A673 (cell line): ENCODE measurements at places on chromosomes 3 and 15.

- no peak for DNase-seq
Observed at GRCh38 chr15:58795825-58796224, 24.7 kb downstream of the MINDY2 start.

GRCh38 chr15:95761501-95762165, 568.9 kb upstream of the NR2F2 start:
- DNase-seq = no peak

- DNase-seq = no peak
Observed at GRCh38 chr3:71080517-71081083, 502.9 kb downstream of the FOXP1 start.

DNA sequence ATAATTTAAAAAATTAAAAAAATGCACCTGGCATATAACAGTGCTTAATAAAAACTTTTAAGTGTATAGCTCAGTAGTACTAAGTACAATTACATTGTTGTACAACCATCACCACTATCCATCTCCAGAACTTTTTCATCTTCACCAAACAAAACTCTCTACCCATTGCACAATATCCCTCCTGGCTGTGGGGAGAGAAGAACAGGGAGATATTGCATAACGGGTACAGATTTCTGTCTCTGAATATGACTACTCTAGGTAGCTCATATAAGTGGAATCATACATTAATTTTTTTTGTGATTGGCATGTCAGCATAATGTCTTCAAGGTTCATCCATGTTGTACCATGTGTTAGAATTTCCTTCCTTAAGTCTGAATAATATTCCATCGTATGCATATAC, 91.0 kb upstream of the PLAAT1 start:
- no peak for DNase-seq

GRCh38 chr3:4547799-4548198, 54.7 kb downstream of the ITPR1 start:
- DNase-seq = no peak

DNA sequence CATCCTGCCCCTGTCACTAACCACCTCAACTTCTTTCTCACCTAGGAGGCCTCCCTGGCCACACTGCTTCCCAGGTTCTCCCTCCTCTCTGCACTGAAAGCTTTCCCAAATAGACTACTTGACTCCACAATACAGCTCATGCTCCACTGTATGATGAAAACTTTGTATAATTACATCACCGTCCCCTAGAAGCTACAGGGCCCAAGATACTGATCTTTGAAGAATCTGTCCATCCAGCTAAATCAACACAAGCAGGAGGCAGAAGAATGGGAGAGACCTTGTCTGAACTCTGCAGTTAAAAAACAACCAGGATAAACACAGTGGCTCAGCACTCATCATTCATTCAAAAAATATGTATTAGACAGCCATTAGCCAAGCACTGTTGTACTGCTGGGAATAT, 26.4 kb upstream of the RPS17 start:
- DNase-seq = no peak

DNA sequence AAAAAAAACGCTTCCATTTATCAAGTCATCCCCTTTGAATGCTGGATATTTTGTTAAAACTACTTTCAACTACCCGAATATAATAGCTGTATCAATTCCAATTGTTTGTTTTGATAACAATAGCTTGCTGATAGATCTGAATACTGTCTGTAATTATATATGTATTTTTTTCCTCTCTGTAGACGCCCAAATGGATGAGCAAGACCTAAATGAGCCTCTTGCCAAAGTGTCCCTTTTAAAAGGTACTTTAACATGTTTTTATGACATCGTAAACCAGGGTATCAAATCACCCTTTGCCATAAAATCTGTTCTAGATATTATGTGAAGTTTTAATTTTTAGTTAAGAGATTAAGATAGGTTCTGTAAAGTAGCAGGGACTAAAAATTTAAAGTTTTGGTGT, 111.5 kb upstream of the FLNB start:
- no peak for DNase-seq

DNA sequence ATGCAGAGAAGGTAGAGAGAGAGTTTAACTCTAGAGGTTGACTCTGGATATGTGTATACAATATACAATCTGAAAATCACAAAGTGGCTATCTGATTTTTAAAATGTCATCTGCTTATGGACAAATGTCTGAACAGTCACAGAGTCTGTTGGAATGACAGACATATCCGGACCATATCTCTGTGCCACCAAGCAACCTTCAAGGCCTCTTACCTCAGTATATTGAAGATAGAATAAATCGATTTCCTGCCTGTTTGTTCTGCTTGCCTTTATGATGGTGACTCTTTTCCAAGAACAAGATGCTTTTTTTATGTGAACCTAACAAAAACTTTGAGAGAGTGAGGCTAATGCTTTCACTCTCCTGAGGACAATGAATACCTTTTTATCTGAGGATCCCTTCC, 151.1 kb downstream of the RBPMS2 start:
- DNase-seq = no peak

DNA sequence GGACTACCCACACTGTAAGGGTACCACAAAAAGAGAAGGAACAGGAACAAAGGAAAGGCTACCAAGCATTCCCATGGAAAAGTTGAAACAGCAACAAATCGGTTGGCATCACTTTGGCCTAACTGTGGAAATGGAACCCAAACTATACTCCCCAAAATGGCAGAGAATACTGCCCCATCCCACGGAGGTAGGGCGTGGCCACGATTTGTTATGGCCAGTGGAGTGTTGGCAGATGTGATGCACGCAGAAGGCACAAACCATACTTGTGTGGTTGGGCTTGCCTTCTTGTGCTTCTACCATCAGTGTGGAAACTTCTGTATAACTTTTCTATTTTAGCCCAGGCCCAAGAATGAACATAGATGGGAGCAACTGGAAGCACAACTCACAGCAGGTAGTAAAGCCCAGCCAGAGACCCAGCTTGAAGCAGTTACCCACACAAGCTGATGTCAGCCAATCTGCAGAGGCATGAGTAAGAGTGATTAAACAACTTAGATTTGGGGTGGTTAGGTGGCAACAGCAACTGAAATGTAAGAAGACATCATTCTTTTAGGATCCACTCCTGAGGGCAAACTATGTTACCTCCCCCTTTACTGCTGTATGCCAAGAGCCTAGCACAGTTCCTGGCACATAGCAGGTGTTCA, 64.1 kb downstream of the BTD start:
- no peak for DNase-seq

- peak; percentile 80 for DNase-seq
Observed at GRCh38 chr3:115146418-115147328, at the start of gene ZBTB20. ZBTB20 (minus strand) TSS chr3:115147288.

DNA sequence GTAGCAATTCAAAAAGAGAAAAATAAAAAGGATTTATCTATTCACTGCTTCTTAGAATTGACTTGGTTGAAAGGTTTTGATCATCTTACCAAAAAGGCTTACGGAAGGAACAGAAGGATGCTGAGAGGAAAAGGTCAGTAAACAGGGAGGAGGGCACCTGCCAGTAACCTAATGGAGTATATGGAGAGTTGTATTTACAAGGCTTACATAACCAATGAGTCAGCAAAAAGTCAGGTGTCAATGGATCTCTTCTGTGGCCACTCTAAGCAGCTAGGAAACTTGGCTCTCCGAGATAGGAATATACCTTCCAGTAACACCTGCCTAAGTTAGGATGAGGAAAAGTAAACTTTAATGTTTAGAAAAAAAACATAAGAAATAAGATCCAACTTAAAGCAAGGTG, 80.5 kb upstream of the PLXND1 start:
- DNase-seq = no peak

GRCh38 chr15:39579487-39580116, 1.3 kb upstream of the THBS1 start:
- DNase-seq = peak; percentile 27

DNA sequence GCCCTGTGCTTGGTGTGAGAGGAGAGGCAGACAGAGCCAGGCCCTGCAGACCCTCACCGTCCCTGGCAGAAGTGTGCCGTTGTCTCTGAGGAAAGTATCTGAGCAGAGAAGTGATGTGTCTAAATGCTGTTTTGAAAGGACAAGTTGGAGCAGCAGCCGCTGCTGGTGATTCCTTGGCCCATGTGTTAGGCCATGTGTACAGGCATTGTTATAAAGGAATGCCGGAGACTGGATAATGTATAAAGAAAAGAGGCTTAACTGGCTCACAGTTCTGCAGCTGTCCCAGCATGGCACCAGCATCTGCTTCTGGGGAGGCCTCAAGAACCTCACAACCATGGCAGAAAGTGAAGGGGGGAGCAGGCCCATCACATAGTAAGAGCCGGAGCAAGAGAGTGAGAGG, 334.6 kb upstream of the ATP10A start:
- DNase-seq = no peak

DNA sequence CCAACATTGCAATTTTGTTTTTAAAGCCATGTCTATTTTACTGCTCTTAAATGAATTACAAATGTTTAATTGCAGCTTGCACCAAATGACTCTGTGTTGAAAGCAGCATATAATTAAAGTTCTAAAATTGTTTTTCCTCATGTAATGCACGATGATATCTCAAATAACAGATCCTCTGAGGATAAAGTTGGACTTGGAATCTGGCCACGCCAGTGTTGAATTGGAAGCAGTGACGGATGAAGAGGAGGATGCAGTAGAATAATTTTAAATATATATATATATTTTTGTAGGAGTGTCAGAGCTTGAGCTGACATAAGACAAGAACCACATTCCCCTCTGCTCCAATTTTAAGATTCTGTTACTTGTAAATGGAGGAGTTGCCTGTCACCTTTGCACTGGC, 406.6 kb upstream of the DPPA4 start:
- no peak for DNase-seq

DNA sequence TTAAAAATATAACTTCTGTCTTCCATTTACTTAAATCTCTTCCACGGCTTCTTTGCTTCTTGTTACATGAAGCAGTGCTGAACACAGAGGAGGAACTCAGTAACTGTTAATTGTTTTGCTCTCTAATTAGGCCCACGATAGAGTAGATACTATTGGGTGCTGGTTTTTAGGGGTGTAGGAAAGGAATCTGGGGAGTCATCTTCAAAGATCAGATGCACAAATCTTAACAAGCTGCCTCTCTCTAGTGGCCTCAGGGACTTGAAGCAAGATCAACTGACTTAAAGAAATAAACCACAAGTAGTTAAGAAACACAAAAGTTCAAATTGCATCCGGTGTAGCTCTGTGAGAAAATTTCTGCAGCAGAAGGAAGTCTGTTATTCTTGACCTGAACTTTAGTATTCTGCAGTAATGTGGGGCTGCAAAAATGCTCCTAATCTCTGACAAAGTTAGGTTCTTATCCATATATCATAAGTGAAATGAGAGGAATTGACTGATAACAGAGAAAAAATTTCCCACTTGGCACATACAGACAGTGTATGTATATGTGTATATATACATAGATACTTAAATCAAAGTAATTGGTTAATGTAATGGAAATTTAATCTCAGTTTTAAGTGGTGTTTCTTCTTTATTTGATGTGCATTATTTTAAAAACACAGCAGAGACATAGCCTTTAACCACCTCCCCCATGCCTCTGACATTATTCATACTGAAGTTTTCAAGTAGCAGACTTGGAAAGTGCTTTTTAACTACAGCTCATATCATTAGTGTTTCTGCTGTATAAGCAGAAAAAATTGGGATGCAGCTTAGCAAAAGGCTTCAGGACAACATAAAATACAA, 51.8 kb downstream of the CHST2 start:
- DNase-seq = no peak

DNA sequence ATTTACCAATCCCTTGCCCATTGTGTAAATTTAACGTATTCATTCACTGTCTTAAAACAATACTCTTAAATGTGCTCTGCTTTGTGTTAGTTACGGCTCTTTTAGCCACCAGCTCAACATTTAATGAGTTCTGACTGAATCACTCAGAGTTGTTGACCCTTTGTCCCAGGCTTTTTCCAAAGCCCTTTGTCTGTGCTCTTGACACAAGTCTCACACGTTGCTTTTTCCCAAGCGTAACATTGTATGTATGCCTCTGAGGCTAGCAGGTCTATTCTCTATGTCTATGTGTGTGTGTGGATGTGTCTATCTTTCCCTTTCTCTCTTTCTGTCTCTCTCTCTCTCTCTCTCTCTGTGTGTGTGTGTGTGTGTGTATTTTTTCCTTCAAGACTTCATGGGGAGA, 435.4 kb upstream of the GOLIM4 start:
- no peak for DNase-seq

DNA sequence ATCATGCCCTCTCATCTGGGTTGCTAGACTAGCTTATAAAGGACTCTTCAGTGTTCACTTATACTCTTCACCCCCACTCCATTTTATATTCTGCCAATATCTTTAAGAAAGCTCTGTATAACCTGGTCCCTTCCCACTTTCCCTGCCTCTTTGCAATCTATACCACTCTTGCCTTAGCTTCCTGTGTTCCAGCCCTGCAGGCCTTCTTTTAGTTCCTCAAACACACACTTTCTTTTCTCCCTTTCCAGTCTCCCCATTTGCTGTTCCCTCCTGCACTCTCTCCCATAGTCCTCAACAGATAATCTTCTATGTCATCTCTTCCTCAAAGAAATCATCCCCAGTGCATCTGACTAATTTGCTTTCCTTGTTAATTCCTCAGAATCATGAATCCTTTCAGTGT, 28.7 kb downstream of the SENP8 start:
- no peak for DNase-seq

DNA sequence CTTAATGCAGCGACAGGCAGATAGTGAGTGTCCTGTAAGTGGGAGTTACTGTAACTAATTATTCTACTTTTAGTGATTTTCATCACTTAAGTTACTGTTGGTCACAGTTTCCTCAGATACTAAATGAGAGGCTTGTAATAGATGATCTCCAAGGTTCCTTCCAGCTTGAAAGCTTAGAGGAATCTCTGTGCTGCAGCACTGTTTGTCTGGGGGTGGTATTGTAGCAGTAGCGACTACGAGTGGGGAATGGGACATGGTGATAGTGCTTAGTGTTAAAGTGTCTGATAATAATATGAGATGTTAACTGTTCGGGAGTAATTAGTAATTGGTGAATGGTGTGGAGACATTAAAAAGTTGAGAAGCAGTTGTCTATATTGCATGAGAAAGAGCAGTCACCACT, 12.4 kb downstream of the PPP4R2 start:
- DNase-seq = no peak

GRCh38 chr3:39056151-39056550, 4.3 kb downstream of the WDR48 start:
- DNase-seq = no peak

DNA sequence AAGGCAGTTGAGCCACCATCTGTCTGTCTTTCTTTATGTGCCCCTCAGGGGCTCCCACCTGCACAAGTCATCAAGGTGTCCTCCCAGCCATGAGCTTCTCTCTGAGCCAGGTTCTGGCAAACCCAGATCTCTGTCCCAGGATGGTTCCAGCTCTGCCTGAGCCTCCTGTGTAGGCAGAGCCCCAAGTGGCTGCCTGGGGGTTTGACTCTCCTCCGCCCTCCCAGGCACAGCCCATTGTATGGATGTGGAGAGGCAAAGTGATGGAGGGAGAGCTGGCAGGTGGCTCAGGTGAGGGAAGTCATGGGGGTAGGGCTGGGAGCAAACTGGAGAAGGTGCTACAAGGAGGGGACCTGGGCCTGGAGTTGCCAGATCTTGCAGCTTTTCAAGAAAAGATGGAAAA, 56.9 kb downstream of the GRIP2 start:
- DNase-seq = no peak

GRCh38 chr15:56892659-56893363, 25.6 kb upstream of the TCF12 start:
- peak; percentile 84 for DNase-seq

- no peak for DNase-seq
Observed at GRCh38 chr15:60494108-60494507, 15.2 kb upstream of the ICE2 start.

GRCh38 chr3:65963787-65964677, 74.7 kb downstream of the MAGI1 start:
- DNase-seq = peak; percentile 60

GRCh38 chr3:23550402-23550801, 255.4 kb upstream of the UBE2E1 start:
- DNase-seq = no peak

GRCh38 chr15:70264738-70265465, 167.2 kb upstream of the TLE3 start:
- DNase-seq = no peak
